Stimulated activated naive B cell treated with anti-CD40 and anti-IgM and Interleukin-4, amounts not matched to agents 10 μg/mL and 1 μg/mL and 100 μg/mL, for 72 hours (primary cell): ENCODE measurements at places on chromosomes 6 and 20.

GRCh38 chr6:44004136-44004535, 123.1 kb downstream of the MRPL14 start:
- DNase-seq = no peak

DNA sequence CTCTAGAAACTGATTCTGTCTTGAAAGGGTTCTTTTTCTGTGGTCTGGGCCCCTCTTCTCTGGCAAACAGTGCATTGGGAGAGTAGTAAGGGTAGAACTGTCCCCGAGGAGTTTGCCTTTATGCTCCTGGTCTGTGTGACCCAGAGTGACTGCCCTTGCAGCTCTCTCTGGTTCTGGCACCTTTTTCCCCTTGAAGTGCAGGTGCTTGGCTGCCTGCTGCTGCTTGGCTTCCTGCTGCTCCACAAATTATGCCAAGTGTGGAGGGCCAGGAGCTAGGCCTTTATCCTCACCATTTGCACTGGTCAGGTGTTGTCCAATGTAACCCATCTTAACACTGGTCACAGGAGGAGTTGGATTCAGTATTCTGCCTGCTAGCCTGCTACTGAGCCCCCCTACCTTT, 11.2 kb downstream of the KIZ start:
- no peak for DNase-seq

DNA sequence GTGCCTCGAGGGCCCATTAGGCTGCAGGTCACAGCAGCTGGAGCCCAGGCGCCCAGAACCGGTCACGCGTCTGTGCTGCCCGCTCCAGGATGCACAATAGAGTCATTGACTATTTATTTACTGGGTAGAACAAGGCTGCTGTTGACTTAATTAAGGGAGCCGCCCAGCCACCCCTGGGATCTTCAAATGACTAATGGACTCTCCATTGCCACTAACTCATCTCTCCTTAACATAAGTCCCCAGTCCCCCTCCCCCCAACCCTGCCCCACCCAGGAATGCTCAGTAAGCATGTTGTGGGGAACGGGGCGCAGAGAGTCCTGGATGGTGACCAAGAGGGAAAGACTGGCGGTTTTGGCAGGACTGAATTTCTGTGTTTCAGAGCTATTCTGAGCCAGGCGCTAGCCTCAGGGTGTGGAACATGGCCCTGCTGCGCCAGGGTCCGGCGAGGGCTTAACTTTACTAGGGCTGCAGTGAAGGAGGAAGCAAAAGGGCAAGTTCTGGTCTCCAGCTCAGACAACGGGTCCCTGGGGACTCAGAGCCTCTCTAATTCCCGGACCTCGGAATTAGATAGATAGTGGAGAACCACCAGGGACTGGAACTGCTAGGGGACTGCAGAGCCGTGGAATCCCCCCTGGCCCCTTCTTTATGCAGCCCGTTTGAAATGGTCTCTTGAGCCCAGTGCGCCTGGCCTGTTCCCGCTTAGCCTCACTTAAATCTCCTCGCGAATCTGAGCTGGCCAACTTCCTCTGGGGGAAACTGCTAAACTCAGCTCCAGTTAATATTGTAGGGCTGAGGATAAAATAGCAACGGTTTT, 1.5 kb upstream of the GRIK2 start:
- DNase-seq = no peak

DNA sequence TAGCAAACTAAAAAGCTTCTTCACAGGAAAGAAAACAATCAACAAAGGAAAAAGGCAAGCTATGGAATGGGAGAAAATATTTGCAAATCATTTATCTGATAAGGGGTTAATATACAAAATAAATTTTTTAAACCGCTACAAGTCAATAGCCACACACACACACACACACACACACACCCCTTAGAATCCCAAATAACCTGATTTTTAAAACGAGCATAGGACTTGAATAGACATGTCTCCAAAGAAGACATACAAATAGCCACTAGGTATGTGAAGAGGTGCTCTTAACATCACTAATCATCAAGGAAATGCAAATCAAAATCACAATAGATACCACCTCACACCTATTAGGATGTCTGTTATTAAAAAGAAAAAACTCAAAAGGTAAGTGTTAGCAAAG, 187.7 kb downstream of the TRIM27 start:
- DNase-seq = no peak

- no peak for DNase-seq
Observed at GRCh38 chr6:32166411-32167061, 2.1 kb downstream of the EGFL8 start.

- DNase-seq = no peak
Observed at GRCh38 chr6:119240257-119241110, 109.1 kb downstream of the MAN1A1 start.

DNA sequence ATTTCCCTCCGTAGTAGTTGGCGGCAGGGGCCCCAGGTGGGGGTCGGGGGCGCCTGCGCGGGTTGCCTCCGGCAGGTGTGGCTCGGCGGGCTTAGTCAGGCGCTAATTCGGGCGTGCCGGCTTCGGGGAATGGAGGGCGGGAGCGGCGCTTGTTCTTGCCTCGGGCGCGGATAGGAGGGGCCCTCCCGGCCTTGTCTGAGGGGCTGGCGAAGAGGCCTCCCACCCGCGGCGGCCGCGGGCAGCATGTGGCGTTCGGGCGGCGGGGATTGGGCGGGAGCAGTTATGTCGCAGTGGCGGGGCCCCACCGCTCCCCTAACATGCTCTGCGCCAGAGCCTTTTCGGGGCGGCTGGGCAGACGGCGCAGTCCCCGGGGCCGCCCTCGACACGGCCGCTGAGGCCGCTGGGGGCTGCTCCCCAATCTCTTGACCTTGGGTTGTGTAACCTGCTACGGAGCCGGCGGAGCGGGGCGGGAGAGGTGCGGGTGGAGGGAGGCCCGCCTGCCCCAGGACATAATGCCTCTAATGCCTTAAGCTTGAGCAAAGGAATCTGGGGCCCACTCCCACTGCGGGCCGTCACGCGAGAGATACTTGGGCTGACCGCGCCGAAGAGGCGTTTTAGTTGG, 1.1 kb downstream of the AMD1 start:
- DNase-seq = peak; percentile 35

- no peak for DNase-seq
Observed at GRCh38 chr20:25178563-25179438, 16.7 kb upstream of the ENTPD6 start.

- no peak for DNase-seq
Observed at GRCh38 chr20:47729472-47729871, 55.8 kb downstream of the SULF2 start.

GRCh38 chr6:42696526-42697267, 25.7 kb downstream of the PRPH2 start:
- no peak for DNase-seq

DNA sequence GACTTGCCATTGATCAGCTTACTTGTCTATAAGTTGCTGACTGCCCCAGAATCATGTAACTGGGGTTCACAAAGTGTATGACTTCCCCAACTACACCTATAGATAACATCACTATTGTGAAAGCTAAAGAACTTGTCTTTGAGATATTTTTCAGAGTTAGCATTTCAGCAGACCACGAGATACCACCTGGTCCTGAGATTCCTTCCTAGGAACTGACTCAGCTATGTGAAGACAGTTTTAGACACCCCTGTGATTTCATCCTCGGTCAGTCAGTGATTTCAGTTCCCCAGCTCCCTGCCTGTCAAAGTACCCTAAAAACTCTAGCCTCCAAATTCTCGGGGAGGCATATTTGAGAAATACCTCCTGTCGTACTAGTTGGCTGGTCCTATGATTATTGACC, 62.4 kb downstream of the TXNDC5 start:
- no peak for DNase-seq

DNA sequence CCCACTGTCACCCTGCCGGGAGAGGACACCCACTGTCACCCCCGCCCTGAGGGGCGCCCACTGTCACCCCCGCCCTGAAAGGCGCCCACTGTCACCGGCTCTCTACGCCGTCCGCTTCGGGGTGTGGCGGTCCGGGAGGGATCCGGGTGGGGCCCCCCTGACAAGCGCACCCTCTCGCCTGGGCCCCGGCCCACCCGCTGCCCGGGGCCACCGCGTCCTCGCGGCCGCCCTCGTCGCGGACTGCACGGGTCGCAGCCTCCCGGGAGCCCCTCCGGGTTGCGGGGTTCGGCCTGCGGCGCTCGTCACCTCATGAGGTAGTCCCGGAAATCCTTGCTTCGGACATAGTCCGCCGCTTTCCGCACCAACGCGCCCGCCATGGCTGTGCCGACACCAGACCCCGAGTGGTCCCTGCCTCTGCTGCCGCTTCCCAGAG, 224 bp downstream of the MPC1 start:
- DNase-seq = no peak

- DNase-seq = no peak
Observed at GRCh38 chr6:18406955-18407749, 20.0 kb downstream of the RNF144B start.

- DNase-seq = no peak
Observed at GRCh38 chr6:2556761-2557160, 194.0 kb downstream of the MYLK4 start.
